Lung (tissue), 17 donors: ENCODE measurements at places on chromosomes 11 and 22. TPM values are rescaled to one million over a fixed set of nuclear protein-coding genes. Genes with fewer than 3 reads are reported as not detected.

DNA sequence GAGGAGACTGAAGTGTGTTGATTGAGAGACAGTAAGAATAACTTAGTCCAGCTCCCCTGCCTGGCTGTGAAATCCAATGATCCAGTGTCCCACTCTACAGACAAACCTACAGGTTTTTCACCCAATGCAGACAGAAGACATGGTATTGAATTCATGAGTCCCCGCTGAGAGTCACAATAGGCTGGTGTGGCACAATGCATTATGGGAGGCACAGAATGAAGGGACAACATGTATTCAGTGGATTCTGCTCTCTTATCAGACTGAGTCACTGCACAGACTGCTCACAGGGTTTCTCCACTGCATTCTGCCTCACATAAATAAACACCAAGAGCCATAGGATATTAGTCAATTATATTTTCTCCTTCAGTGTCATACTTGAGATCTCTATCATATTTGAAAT is 55.2 kb upstream of the TOP3B start:
- no peaks in the 10 kb centered on the region for H3K36me3 ChIP-seq
- no peak for DNase-seq
- no peak overlapping the region for H3K27ac ChIP-seq
- H3K4me3 ChIP-seq: no peak overlapping the region
- no peaks in the 10 kb centered on the region for H3K4me1 ChIP-seq
- H3K27me3 ChIP-seq: no peaks in the 10 kb centered on the region

DNA sequence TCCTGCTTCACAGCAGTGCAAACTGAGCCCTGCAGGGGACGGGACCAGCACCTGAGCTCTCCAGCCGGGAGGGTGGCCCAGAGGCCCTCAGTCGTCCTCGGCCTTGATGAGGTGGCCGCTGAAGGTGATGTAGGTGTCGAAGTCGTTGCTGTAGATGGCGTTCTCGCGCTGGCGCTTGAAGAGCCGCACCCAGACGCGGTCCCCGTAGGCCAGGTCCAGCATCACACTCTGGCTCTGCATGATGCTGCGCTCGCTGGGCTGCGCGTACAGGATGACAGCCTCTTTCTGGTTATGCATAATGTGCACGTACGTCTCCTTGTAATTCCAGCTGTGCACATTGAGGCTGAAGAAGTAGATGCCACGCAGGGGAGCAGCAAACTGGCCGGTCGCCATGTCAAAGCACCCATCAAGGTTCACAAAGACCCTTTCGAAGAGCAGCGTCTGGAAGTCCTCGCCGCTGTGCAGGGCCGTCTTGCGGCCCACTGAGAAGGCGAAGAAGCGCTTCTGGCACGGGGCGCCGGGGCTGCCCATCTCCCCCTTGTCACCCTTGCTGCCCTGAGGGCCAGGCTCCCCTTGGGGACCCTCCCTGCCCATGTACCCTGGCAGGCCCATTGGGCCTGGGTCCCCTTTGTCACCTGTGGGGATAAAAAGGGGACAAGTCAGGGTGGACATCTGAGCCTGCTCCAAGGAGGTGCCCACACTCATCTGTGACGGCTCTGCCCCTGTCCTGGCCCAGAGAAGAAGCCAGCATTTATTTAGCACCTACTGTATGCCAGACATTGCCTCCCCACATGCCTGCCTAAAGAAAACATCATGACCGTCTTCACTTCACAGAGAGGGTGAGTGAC is 5.7 kb downstream of the C1QTNF6 start:
- DNase-seq: no peak
- H3K27ac ChIP-seq: no peak overlapping the region
- H3K27me3 ChIP-seq: no peaks in the 10 kb centered on the region
- no peak overlapping the region for H3K4me3 ChIP-seq
- peaks cover 10% of the 10 kb centered on the region for H3K4me1 ChIP-seq
- no peaks in the 10 kb centered on the region for H3K36me3 ChIP-seq

GRCh38 chr11:118418766-118419165 is 17.4 kb downstream of the ATP5MG start:
- peaks cover 1% of the 10 kb centered on the region for H3K36me3 ChIP-seq
- no peaks in the 10 kb centered on the region for H3K27me3 ChIP-seq
- H3K4me3 ChIP-seq: no peak overlapping the region
- H3K4me1 ChIP-seq: peaks cover 2% of the 10 kb centered on the region

- no peak overlapping the region for H3K4me3 ChIP-seq
- no peaks in the 10 kb centered on the region for H3K27me3 ChIP-seq
Observed at GRCh38 chr22:19576460-19577421, 52.5 kb upstream of the CLDN5 start.

- no peaks in the 10 kb centered on the region for H3K36me3 ChIP-seq
- H3K4me1 ChIP-seq: no peaks in the 10 kb centered on the region
- no peak for DNase-seq
- H3K4me3 ChIP-seq: no peak overlapping the region
- H3K27me3 ChIP-seq: no peaks in the 10 kb centered on the region
Observed at GRCh38 chr11:125155100-125155444, 9.5 kb upstream of the PKNOX2 start.

- peaks cover 15% of the 10 kb centered on the region for H3K4me1 ChIP-seq
- DNase-seq: no peak
- peaks cover 39% of the 10 kb centered on the region for H3K36me3 ChIP-seq
- no peaks in the 10 kb centered on the region for H3K27me3 ChIP-seq
- H3K27ac ChIP-seq: peak overlapping the region; percentile 69
Observed at GRCh38 chr22:45516163-45516562, 13.5 kb downstream of the FBLN1 start.

DNA sequence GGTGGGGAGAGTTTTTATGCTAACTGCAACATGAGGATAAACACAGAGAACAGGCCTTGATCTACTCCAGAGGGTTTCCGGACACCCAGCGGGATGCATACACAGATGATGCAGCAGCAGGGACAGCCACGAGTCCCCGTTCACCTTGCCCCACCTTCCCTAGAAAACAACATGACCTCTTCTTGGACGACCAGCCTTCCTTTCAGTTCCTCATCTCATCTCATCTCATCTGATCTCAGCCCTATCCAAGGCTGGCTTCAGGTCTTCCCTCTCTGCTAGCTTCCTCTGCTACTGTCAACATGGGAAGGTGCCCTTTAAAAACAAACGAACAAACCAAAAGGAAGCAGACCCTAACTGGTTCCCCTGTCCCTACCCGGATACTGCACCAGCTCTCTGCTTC is 1356.2 kb downstream of the TBC1D22A start:
- H3K4me3 ChIP-seq: no peak overlapping the region
- H3K27ac ChIP-seq: no peak overlapping the region
- no peaks in the 10 kb centered on the region for H3K27me3 ChIP-seq
- no peaks in the 10 kb centered on the region for H3K4me1 ChIP-seq

- H3K4me1 ChIP-seq: no peaks in the 10 kb centered on the region
- H3K27me3 ChIP-seq: no peaks in the 10 kb centered on the region
- no peaks in the 10 kb centered on the region for H3K36me3 ChIP-seq
- no peak overlapping the region for H3K27ac ChIP-seq
Observed at GRCh38 chr11:120894202-120894985, 129.5 kb upstream of the TBCEL start.

Gene TUB
- 0.96 TPM for polyA plus RNA-seq

Gene KRTAP5-8
- polyA plus RNA-seq: 0.20 TPM

Gene CRYBB1
- 1.1 TPM for polyA plus RNA-seq
